Frontal cortex (tissue), 4 donors: ENCODE measurements at places on chromosomes 4 and X.
A peak's percentile ranks its signal among the peaks of the same experiment; 100 is the strongest.

DNA sequence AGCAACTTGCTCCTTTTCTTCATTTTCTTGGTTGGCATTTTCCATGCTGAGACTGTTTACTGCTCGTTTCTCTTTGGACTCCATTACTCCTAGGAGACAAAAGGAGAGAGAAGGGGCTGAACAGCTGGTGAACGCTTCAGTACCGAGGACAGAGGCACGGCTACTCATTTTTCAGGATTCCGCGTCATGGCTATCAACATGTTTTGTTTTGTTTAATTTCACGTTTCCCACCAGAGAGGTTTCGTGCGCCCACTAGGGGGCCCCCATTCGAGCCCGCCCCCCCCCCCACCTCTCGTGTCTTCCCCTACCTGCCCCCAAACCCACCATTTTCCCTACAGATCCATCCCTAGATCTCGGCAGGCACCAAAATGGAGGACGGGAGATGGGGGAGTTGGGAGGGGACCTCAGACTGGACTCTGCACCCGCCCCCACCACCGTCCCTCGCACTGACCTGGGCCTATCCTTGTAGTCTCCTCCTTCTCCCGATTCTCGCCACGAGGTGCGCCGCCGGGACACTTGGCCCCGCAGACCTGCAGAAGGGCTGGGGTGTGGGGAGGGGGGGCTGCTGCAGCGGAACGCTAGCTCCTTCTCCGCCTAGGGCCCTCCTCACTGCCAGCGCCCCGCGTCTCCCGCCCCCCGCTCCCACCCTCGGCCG, 653 bp downstream of the BEX1 start:
- DNase-seq: no peak

DNA sequence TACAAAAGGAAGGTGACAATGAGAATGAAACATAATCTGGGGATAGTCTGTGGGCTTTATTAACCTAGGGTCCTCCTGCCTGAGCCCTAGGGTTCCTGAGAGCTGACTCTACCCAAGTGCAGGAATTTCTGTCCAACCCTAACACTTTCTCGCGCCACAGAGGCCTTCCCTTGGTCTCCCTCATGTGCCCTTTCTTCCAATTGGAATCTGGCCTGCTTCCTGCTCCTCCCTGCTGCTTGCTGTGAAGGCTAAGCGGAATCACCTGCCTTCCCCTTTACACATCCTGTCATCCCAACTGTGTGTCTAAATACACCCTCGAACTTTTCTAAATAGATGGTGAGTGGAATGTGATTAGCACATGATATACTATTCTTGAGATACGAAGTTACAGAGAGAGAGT, 5.9 kb downstream of the MAGEA11 start:
- DNase-seq: no peak

GRCh38 chrX:41407816-41408215, 39.3 kb upstream of the NYX start:
- DNase-seq: no peak

- no peak for DNase-seq
Measured at GRCh38 chr4:73615613-73616012, 4.6 kb downstream of the RASSF6 start.

- DNase-seq: no peak
Measured at GRCh38 chrX:119194621-119195020, 41.5 kb upstream of the PGRMC1 start.

GRCh38 chr4:40515398-40516293, 114.0 kb downstream of the RBM47 start:
- no peak for DNase-seq

DNA sequence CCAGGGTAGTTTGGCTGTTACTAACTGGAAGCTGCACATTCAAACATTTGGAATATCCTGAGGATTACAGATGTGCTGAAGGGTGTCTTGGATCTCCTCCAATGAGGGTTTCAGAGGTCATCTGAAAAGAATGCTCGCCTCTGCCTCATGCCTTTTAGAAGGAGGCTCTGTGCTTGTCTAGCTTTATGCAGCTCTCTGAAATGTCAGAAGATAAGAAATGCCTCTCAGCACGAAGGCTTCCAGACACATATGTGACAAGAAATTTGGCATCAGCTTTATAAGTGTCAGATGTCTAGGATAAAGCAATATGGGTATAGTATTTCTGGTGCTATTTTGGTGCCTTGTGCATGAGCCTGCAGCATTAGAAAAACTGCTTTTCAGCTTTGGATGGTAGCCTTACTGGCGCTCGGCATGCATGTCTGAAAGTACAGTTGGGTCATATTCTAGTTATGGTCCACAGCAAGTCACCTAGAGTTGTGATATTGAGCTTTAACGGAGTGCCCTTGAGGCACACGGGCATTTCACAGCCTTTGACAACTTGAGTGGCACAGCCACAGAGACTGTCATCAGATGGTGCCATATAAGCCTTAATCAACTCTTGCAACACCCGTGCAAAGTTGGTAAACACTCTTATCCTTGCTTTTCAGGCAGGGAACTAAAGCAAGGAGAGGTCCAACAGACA, 70.8 kb upstream of the PGRMC2 start:
- no peak for DNase-seq

DNA sequence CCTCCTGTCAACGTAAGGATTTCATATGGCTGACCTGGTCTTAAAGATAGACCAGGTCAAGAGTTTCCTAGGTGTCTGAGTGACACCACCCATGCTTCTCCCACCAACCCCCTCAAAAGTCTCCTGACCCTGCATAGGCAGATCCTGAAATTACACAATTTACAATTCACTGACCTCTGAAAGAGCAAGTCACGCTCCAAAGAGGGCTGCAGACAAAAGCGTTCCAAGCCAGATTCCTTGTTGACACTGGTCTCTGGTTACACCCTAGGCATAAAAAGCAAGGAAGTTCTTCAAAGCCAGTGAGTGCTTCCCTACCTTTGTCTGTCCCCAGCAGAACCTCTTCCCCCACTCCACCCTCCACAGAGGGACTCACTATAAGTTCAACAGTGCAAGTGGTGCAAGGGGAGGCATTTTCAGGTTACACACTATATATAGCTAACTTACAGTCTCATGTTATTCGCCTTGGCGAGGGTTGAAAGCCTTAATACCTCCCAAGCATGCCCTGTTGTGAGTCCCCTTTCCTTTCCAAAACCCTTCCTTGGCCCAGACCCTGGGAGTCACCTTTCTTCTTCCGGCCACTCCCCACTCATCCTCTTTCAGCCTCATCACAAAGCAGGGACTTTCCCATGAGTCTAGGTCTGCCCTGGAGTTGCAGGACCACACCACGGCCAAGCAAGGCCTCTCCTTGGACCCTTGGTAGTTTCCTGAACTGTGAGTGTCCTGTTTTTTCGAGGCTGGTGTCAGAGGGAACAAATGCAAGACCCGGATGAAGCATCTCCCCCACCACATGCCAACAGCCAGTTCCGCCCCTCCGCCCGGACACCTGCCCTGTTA, 58.0 kb upstream of the KLF3 start:
- DNase-seq: no peak

DNA sequence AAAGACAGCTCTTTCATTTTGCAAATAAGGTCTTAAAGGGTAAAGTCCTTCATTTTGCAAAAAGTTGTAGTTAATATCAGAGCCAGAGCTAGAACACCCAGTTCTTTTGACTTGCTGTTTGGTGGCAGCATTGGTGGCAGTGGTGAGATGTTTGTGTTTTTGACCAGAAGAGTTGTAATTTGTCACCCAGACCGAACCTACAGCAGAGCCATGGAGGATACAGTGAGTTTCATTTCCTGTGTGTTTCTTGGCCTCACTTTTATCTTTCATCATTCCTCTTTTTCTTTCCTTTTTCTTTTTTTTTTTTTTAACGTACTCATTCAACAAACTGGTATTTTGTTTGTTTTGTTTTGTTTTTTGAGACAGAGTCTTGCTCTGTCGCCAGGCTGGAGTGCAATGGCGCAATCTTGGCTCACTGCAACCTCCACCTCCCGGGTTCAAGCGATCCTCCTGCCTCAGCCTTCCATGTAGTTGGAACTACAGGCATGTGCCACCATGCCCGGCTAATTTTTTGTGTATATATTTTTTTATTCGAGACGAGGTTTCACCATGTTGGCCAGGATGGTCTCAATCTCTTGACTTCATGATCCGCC, 116.4 kb downstream of the AFF1 start:
- no peak for DNase-seq

- DNase-seq: no peak
Measured at GRCh38 chr4:106773076-106773905, 262.8 kb downstream of the DKK2 start.

GRCh38 chrX:150621652-150622051, 53.2 kb downstream of the MTM1 start:
- DNase-seq: no peak

DNA sequence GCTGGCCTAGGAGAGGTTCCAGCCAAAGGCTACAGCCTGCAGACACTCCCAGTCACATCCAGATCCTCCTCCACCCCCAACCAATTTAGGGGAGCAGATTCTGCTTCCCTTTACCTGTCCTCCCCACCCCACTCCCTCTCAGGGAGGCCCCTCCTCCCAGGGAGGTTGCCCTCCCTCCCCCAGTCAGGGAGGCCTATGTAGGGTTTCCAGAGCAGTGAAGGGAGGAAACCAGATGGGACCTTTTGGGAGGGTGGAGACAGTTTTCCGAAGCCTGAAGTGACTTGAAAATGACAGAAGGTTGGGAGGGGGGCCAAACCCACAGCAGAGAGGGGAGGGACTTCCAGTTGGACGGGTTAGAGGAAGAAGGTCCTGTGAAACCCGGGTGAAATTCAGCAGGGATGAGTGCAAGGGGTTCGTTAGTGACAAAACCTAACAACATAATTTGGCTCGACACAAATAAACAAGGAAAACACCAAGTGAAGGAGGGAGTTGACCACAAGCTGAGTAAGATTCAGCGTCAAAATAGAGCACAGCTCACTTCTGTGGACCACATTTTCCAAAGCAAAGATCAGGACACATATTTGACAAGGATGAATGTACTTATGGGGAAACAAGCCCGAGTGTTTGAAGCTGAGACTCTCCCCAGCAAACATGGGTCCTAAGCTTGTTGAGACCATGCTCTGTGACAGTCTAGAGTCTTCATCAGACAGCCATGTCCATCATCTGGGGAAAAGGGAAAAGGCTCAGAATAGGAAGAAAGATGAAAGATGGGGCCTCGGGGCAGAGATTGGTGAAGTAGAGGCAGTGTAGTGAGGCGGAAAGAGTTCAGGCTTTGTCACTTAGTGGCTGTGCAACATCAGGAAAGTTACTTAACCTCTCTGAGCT, 46.4 kb downstream of the PRPS1 start:
- no peak for DNase-seq

DNA sequence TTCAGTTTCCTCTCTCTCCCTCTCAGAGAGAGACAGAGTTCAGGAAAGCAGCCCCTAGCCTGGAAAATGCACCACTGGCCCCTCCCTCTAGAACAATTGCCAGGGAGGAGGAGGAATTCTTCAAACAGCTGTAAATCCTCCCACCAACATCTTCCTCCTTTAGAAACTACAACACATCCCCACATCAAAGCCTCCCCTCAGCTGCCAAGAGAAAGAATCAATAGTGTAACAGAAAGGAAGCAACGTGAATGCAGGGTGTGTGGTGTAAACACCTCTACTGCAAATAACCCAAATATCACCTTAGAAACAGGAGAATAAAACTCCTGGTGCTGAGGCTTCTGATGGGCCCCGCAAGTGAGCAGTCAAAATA, 249.9 kb upstream of the GATB start:
- no peak for DNase-seq

GRCh38 chrX:46573331-46573891, at the start of gene CHST7:
CHST7 (plus strand) TSS chrX:46573765; CDS start chrX:46573932, 167 bp downstream.
- DNase-seq: peak; percentile 49

DNA sequence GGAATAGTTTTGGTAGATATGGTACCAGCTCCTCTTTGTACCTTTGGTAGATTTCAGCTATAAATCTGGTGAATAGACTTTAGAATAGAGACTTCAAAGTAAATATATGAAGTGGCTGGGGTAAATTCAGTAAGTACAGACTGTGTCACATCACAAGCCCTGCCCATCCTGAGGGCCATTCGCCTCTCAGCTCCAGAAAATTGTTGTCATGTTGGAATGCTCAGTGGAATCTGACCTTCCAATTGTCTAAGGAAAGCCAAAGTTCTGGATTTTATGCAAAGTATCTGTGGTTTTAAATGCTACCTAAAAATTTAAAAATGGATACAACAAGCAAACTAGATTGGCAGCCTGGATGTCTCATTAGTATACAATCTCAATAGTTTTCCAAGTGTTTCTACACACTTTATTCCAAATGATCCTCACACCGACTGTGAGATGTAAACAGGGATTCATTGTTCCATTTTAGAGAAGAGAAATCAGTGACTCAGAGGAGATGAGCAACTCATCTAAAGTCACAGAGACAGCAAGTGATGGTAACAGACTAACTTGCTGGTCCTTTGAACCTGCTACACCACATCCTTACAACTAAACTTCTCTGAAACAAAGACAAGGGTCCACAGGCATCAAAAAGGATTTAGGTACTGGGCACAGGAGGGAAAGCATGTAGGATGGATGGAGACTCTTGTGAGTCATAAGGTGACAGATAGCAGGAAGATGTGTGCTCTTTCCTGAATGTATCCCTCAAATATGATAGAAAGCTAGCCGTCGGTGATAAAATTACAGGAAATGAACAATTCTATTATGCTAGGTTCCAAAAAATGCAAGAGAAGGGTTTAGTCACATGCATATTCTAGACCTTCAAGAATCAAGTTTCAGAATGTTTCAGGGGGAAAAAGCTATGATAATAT, 127.3 kb downstream of the ATP10D start:
- no peak for DNase-seq

DNA sequence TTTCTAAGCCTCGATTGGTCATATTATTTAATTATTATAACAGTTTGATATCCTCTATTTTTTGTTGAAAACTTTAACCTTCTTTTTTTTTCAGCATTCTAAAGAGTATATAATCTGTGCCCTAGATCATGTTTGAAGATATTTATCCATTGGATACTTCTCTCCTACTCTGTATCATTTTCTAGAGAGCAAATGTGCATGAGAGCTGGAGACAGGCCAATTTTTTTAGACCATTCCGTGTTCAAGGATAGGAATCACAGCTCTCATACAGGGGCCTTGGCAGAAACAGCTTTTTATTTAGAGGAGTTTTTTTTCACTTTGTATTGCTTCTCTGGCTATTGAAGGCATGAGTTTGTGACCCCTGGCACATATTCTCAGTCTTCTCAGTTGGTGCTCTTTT, 57.7 kb upstream of the TBC1D14 start:
- DNase-seq: no peak

DNA sequence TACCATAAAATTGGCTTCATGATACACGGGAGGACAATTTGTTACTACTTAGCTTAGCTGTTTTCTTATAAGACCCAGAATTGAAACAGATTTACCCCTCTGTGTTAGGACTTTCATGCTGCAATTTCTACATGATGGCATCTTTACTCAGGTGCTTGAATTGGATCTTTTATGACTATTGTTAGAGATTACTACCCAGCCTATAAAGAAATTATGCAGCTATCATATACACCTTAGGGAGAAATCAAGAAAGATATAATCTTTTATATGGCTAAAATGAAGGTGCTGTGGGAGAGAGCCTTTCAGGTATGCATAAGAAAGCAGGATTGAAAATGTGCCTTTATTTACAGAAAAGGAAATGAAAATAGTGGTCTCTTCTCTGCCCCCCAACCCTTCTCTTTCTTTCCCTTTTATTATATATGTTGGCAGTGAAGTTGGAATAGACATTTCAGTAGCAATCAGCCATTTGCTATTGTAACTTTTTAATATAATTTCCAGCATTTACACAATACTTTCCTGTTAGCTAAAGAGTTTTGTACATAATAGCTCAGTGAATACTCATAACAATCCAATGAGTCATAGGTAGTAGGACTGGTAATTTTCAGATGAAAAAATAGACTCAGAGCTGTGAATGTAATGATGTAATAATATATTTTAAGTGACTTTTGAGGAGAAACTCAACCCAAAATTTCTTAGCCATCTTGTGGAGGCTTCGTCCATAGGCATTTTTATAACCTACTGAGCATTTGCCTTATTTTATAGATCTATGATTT, 311.8 kb downstream of the ADGRL3 start:
- no peak for DNase-seq

GRCh38 chr4:73438048-73438447, 2.0 kb downstream of the AFP start:
- DNase-seq: no peak
